Body of pancreas (tissue), 4 donors: ENCODE measurements at places on chromosomes 1 and 21.

GRCh38 chr1:12152113-12152891 is 14.5 kb upstream of the TNFRSF1B start:
- no peak for DNase-seq
- H3K27me3 ChIP-seq = no peaks in the 10 kb centered on the region
- no peak overlapping the region for H3K4me3 ChIP-seq
- no peak overlapping the region for H3K27ac ChIP-seq
- H3K4me1 ChIP-seq = peaks cover 5% of the 10 kb centered on the region
- H3K36me3 ChIP-seq = no peaks in the 10 kb centered on the region

DNA sequence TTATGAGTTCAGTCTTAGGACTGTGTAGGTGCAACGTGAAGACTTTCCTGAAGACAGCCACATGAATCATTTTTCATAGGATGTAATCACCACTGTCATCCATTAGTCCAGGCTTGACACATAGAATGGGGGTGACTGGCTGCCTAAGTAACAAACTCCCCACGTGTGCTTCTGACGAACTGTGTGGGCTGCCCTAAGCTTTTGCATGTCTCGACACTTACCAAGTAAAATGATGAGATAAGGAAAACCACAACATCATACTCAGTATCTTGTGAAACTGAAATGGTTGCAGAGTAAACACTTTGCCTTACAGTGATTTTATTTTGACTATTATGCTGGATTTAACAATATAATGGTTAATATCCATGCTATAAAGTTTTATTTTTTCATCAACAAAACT is 19.5 kb downstream of the ERG start:
- no peak overlapping the region for H3K4me3 ChIP-seq
- H3K36me3 ChIP-seq = no peaks in the 10 kb centered on the region
- H3K27me3 ChIP-seq = no peaks in the 10 kb centered on the region
- H3K27ac ChIP-seq = no peak overlapping the region
- no peaks in the 10 kb centered on the region for H3K4me1 ChIP-seq

DNA sequence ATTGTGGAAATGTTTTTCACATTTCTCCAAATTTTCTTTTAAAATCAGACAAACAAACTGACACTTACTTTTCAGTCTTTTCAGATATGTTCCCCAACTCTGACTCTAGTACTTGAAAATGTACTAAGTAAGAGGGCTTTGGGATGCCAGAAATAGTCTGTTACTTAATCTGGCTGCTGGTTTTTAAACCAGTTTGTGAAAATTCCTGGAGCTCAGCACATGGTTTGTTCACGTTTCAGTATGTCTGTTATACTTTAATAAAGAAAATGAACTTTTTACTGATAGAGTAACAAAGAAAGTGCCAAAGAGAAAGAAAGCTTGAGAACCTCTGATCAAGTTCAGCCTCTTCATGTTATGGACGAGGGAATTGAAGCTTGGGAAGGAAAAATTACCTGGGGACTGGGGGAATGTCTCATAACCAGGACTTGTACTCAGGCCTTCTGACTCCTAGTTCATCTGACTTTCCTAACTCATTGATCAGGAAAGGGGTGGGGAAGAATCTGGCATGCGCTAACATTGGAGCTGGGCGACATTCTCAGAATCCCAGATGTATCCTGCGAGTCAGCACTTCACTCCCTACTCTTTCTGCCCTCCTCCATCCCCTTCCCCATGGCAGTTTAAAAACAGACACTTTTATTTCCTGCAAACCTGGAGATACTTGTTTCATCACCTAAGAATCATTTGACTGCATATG is 30.8 kb upstream of the DNAJC6 start:
- no peaks in the 10 kb centered on the region for H3K27me3 ChIP-seq
- H3K4me1 ChIP-seq = no peaks in the 10 kb centered on the region
- no peaks in the 10 kb centered on the region for H3K36me3 ChIP-seq
- H3K4me3 ChIP-seq = no peak overlapping the region

GRCh38 chr1:42756956-42757891 is 9.6 kb downstream of the P3H1 start:
- no peaks in the 10 kb centered on the region for H3K4me1 ChIP-seq
- H3K4me3 ChIP-seq = no peak overlapping the region
- H3K36me3 ChIP-seq = peaks cover 12% of the 10 kb centered on the region

DNA sequence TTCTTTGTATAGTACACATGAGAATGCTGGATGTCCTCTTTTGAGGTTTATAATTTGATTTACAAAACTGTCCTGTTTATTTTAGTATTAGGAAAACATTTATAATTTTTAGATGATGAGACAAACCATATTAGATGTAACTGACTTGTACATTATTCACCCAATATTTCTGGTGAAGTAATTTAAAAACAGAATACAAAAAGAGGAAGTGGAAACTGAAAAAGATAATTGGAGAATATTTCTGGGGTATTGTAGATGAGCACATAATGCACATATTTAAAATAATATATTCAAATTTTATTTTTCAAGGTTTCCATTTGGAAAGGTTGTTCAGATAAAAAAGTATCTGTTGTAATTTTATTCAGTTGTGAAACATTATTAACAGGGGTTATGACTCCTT is 40.7 kb downstream of the XPR1 start:
- no peaks in the 10 kb centered on the region for H3K36me3 ChIP-seq
- no peak overlapping the region for H3K27ac ChIP-seq
- no peaks in the 10 kb centered on the region for H3K27me3 ChIP-seq
- peaks cover 3% of the 10 kb centered on the region for H3K4me1 ChIP-seq
- no peak for DNase-seq

DNA sequence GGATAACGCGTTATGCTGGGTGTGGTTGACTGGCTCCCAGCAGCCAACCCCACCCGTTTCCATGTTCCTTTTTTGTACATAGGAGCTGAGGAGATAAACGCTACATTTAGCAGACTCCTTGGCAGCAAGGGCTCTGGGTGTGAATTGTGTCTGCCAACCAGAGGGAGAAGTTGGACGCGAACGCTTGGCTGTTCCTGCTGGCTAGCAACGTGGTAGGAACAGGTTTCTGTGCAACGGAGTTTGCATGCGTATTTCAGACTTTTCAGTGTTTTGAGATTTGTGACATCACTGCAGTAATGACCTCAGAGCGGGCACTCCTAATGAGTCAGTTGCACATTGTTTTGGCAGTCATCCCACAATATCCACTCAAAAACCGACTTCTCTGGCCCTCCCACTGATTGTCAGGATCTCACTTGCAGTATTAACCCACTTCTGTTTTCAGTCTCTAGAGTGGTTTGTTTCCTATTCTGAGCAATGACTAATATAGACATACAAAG is 98.7 kb upstream of the RGS1 start:
- H3K27me3 ChIP-seq = no peaks in the 10 kb centered on the region
- H3K4me1 ChIP-seq = no peaks in the 10 kb centered on the region
- no peak overlapping the region for H3K4me3 ChIP-seq

GRCh38 chr1:202189918-202190715 is 3.5 kb upstream of the LGR6 start:
- no peak for DNase-seq
- no peak overlapping the region for H3K4me3 ChIP-seq
- H3K27me3 ChIP-seq = peaks cover 11% of the 10 kb centered on the region

GRCh38 chr1:235867903-235868469 is 1.3 kb upstream of the LYST start:
- H3K27me3 ChIP-seq = no peaks in the 10 kb centered on the region
- no peaks in the 10 kb centered on the region for H3K36me3 ChIP-seq
- peaks cover 20% of the 10 kb centered on the region for H3K4me1 ChIP-seq
- peak overlapping the region; percentile 88 for H3K27ac ChIP-seq

DNA sequence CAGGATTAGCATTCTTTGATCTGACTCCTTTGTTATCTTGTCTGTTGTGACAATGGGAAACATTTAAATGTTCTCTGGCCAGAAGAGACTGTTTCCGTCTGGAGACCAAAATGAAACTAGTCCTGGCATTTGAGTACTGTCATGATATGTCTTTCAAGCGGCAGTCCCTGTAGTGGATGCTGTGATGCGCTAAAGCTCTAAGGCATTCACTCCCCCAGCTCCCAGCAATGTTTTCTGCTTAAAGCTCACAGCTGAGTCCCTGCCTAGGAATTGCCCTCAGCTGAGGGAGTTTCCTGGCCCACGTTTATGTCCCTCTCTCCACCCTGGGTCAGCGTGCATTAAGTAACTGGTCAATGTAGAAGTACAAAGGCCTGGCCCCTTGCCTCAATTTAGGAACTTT is 109.4 kb downstream of the UCHL5 start:
- no peak overlapping the region for H3K27ac ChIP-seq
- H3K4me3 ChIP-seq = no peak overlapping the region
- no peaks in the 10 kb centered on the region for H3K36me3 ChIP-seq
- DNase-seq = no peak
- H3K4me1 ChIP-seq = no peaks in the 10 kb centered on the region
- no peaks in the 10 kb centered on the region for H3K27me3 ChIP-seq

GRCh38 chr21:38254970-38255369 is 1.8 kb upstream of the KCNJ15 start:
- no peaks in the 10 kb centered on the region for H3K36me3 ChIP-seq
- DNase-seq = no peak
- H3K4me3 ChIP-seq = no peak overlapping the region
- peak overlapping the region; percentile 74 for H3K27ac ChIP-seq
- H3K4me1 ChIP-seq = peaks cover 13% of the 10 kb centered on the region

DNA sequence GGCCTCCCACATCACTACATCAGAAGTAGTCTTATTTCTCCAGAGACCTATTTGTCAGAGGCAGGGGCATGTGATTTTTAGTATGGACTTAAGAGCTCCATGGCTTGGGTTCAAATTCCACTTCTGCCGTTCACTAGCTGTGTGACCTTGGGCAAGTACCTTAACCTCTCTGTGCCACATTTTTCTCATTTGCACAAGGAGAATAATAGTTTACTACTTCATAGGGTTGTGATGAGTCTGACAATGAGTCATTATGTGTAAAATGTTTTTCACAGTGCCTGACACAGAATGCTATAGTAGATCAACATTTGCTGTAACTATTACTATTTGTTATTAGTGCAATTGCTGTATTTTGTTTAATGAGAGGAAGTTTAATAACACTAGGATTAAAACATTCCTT is 200.6 kb downstream of the PRDM2 start:
- no peaks in the 10 kb centered on the region for H3K36me3 ChIP-seq
- no peak overlapping the region for H3K27ac ChIP-seq
- H3K27me3 ChIP-seq = no peaks in the 10 kb centered on the region
- no peak overlapping the region for H3K4me3 ChIP-seq
- no peaks in the 10 kb centered on the region for H3K4me1 ChIP-seq

DNA sequence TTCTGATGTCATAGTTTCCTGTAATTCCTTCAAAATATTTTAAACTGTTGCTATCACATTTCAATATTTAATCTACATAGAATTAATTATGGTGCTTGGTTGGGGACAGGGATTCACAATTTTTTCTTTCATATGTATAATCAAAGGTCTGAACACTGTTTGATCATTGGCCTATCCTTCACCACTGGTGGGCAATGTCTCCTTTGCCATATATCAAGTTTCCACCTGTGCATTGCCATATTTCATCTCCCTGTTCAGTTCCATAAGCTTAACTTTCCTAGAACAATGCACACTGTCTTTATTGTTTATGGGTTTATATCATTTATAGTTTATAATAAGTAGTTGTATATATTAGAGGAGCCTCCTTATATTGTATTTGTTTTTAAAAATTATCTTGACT is 374.9 kb upstream of the PTBP2 start:
- no peaks in the 10 kb centered on the region for H3K4me1 ChIP-seq
- no peak overlapping the region for H3K27ac ChIP-seq
- DNase-seq = no peak
- no peaks in the 10 kb centered on the region for H3K27me3 ChIP-seq
